ENCODE measurements at places on chromosomes 7 and 10.

DNA sequence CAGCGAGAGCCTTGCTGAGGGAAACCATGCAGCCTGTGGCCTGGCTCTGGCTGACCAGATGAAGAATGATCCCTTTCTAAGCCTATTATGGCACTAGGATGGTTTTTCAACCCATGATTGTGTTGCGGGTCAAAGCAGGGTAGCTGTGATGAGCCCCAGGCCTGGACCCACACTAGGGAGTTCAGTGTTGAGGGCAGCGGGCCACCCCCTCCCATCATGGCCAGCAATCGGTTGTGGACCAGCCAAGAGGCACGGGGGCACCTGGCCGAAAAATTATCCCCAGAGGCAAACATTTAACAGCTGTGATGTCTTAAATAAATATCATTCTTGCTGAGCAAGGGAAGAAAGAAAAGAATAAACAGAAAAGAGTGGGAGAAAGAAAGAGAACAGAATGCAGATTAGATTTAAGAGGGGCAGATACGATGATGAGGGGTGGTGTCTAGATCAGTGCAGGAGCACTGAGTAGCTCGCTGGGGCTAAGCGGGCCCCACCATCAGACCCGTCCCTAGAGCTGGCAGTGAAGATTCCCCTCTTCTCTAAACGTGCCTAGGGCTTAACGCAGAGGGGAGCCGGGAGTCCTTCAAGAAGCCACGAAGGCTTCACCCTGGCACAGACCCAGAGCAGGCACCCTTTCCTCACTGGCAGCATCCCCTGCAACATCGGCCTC lies 82.7 kb downstream of the SLC37A3 start:
- DNase-seq, result no peak

DNA sequence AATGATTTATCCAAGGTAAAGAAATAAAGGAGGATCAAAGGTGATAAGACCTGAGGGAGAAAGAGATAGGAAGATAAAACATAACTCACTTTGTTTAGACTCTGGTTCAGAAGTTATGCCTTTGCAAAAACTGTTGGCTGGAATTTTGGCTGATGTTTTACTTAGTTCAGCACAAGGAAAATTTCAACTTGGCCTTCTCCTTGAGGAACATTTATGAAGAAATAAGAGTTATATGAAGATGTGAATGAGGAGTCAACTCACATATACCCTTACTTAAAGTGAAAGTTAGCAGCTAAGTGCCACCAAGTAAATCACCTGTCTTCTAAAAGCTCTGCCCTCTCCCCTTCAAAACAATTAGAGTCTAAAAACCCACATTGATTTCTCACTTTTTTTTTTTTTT lies 39.7 kb upstream of the COL1A2 start:
- no peak for DNase-seq

GRCh38 chr7:43701500-43701854 lies 27.8 kb downstream of the COA1 start:
- DNase-seq, result no peak

GRCh38 chr10:66783316-66783715 lies 142.5 kb upstream of the LRRTM3 start:
- no peak for DNase-seq

GRCh38 chr7:54090652-54091213 lies 451.4 kb upstream of the VSTM2A start:
- DNase-seq, result no peak

- no peak for DNase-seq
Observed at GRCh38 chr10:31749981-31750840, 178.4 kb downstream of the ARHGAP12 start.

GRCh38 chr10:7457478-7458316 lies 46.9 kb upstream of the SFMBT2 start:
- DNase-seq, result no peak

- no peak for DNase-seq
Observed at GRCh38 chr10:132850896-132851295, 64.9 kb upstream of the NKX6-2 start.

- DNase-seq, result no peak
Observed at GRCh38 chr7:98553666-98554065, 63.4 kb upstream of the NPTX2 start.

GRCh38 chr7:108455998-108456677 lies at the start of gene NRCAM:
Gene NRCAM (minus strand): TSS chr7:108456436. CDS start chr7:108240064, 216,372 bp downstream.
- DNase-seq, result no peak

- no peak for DNase-seq
Observed at GRCh38 chr10:90816466-90816865, 41.4 kb downstream of the HTR7 start.

DNA sequence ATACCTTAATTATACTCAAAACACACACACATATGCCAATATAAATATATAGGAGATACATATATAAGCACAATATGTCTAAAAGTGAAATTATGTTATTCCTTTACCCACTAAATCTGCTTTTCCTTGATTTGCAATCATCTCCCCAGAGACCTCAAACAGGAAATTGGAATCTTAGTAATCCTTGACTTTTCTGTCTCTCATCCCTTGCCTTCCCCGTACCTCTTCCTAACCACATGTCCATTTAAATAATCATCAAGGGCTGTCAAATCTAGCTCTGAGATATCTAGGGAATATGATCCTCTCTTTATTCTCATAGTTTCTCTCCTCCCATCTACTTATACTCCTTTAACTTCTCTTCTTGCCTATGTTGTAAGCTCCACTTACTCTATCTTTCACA lies 336.6 kb downstream of the HGF start:
- DNase-seq, result no peak

Data from Panc1 (cell line).